ENCODE measurements at places on chromosomes 1 and 21.

DNA sequence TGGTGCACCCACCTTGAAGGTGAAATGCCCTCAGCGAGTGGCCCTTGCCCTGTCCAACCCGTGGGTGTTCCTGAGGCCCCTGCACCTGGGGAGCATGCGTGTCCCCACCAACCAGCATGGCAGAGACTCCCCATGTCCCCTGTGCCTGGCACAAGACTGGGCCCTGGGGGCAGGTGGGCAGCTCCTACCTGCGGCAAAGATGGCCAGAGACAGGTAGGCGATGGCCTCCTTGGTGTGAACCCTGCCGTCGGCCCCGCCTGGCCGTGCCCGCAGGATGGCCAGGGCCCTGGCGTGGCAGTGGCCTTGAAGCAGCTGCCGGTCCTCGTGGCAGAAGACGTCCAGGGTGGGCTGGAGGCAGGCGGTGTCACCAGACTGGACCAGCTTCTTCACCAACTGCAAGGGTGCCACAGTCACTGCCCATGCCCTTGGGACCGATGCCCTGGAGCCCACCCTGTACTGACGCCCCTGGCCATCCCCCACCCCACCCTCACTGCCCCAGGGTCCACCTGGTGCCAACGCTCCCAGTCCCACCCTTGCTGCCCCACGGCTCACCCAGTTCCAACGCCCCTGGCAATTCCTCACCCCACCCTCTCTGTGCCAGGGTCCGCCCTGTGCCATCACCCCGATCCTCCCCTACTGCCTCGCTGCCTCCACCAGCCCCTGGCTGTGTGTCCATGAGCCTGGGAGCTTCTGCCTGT lies 15.7 kb downstream of the TTC34 start:
- no peak for DNase-seq

GRCh38 chr1:64519901-64520300 lies 50.0 kb downstream of the CACHD1 start:
- no peak for DNase-seq

GRCh38 chr21:32415451-32416398 lies 3.2 kb downstream of the EVA1C start:
- no peak for DNase-seq

DNA sequence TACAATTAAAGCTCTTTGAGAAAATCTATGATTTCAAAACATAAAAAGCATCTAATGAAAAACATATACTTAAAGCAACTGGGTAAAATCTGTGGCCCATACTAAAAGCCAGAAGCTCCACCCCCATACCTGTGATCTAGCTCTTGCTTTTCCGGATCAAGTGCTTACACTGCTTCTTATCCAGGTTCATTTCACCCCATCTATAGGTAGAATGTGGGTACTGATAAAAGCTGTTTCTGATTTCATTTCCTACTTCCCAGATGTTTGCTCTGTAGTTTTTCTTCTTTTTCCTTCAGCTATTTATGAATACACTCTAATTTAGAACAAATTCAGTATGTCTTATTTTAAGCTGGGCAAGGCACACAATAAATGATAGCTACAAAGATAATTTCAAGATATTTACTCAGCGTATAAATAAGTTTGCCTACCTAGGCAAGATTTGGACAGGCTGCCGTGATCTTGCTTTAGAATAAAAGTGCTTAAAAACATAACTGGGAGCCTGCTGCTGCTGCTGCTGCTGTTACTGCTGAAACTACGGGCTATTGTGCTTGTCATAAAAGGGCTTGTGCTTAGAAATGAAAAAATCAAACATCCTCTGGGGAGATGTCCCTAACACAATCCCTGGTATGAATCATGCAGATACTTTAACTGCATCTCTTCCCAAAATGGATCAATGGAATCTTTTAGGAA lies 2.1 kb downstream of the SIPA1L2 start:
- DNase-seq, result no peak

DNA sequence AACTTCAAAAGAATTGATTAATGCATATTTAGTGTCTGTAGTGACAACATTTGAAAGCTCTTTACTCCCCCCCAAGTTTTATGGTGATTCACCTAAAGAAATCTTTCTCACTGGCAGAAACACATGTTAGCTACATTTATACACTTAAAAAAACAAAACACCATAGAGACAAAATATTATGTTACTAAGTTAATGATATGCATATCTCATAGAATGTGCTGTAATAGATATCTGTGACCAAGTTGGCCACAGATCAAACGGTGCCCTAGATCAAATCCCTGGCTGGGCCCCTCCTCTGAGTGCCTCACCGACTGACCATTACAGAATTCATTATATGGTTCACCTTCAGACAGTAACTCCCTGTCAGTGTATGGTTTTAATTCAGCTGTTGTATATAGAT lies 322.1 kb upstream of the LYPLAL1 start:
- DNase-seq, result no peak

GRCh38 chr1:193426061-193426460 lies 239.6 kb upstream of the B3GALT2 start:
- DNase-seq, result no peak

DNA sequence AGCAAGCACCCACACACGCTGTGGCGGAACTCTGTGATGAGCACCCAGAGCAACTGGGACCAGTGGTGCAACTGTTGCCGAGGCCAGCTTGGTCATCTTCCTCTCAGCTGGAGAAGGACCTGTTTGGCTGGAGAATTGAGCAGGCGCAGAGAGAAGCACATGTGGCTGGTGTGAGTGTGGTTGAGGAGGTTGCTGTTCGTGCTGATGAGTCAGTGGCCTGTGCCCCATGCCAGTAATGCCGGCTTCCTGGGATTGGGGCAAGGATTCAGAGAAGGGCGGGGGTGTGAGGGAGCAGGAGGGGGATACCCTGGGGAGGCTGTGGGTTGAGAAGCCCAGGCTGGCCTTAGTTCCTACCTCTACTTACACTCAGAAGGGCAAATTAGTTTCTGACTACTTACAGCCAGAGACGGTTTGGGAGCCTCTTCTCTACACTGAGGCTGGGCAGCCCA lies 57.5 kb upstream of the EPS8L3 start:
- no peak for DNase-seq

DNA sequence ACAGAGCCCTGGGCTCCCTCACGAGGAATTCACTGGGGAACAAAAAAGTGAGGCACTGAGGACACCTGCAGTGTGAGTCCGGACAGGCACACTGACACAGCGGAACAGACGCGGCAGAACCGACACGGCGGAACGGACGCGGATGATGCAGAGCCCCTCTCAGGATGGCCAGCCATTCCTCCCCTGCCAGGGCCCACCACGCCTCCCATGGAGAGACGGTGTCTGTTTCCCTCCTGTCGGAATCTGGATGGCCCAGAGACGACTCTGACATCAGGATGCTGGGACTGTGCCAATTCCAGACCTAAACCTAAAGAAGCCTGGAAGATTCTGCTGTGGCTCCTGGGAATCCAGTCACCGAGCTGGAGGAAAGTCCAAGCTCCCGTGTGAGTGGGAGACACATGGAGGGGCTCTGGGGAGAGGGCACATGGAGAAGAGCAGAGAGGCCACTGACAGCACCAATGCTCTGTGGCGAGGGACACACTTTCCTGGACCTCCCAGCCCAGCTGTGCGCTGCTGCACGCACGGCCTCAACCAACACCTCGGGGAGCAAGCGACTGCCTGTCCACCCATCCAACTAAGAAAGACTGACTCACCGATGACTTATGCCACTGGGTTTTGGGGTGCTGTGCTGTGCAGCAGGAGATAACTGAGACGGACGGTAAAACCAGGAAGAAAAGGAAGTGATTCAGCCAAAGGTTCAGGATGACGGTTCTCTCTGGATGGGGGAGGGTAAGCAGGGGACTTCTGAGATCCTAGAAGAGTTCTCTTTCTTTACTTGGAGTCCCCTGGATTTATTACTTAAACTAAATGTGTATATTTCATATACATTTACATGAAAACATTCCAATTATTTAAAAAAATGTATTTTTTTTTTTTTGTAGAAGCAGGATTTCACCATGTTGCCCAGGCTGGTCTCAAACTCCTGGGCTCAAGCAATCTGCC lies 23.3 kb downstream of the ZBTB17 start:
- DNase-seq, result no peak

- no peak for DNase-seq
These were observed 426.6 kb downstream of the LRRIQ3 start for GRCh38 chr1:73771396-73771795.

GRCh38 chr1:175297291-175297690 lies 104.7 kb upstream of the KIAA0040 start:
- no peak for DNase-seq

- no peak for DNase-seq
These were observed 53.6 kb downstream of the LRRC8C start for GRCh38 chr1:89686520-89686919.

DNA sequence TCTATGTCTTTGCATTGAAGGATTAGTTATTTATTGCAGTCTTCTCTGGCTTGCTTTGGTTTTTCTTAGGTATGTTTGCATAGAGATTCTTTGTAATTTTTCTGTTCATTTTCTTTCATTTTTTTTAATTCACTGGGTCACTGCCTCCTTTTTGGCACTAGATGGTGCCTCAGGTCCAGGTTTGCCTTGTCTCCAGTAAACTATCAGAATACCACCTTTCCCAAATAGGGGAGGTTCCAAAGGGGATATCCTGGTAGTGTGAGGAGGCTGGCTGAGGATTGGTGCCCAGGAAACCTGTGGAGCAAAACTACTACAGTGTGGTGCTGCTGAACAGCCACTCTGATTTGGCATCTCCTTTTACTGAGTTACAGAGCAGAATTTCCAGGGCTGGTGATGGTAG lies 257.1 kb downstream of the KCTD3 start:
- no peak for DNase-seq
